CD14-positive monocyte (primary cell): ENCODE measurements at places on chromosomes 7 and 10.

- H3K27ac ChIP-seq: no peak overlapping the region
- no peaks in the 10 kb centered on the region for H3K36me3 ChIP-seq
- no peak overlapping the region for H3K4me3 ChIP-seq
- no peaks in the 10 kb centered on the region for H3K4me1 ChIP-seq
- no peak for DNase-seq
Measured at GRCh38 chr7:154620141-154620755, 382.7 kb downstream of the PAXIP1 start.

- no peaks in the 10 kb centered on the region for H3K27me3 ChIP-seq
- no peaks in the 10 kb centered on the region for H3K36me3 ChIP-seq
- peak; percentile 45 for DNase-seq
- no peaks in the 10 kb centered on the region for H3K4me1 ChIP-seq
- no peak overlapping the region for H3K27ac ChIP-seq
Measured at GRCh38 chr10:31083765-31084184, 52.1 kb upstream of the ZNF438 start.

GRCh38 chr10:104054430-104054829 lies 31.2 kb downstream of the COL17A1 start:
- H3K27ac ChIP-seq: no peak overlapping the region
- H3K4me3 ChIP-seq: no peak overlapping the region

DNA sequence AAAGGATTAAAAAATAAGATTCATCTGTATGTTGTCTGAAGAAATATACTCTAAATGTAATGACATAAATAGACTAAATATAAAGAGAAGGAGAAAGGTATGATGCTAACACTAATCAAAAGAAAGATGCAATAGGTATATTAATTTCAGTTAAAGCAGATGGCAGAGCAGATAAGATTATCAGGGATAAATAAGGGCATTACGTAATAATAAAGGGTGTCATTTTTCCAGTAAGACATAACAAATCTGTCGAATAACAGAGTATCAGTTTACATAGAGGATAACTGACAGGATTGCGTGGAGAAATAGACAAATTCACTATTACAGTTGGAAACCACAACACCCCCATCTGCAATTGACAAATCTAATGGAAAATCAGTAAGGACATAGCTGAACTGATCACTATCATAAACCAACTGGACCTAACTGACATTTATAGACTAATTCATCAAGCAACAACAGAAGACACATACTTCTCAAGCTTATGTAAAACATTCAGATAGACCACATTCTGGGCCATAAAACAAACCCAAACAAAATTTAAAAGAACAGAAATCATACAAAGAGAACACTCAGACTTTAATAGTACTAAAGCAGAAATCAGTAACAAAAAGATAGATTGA lies 384.1 kb upstream of the COBL start:
- no peaks in the 10 kb centered on the region for H3K36me3 ChIP-seq
- no peaks in the 10 kb centered on the region for H3K4me1 ChIP-seq
- H3K27ac ChIP-seq: no peak overlapping the region
- H3K4me3 ChIP-seq: no peak overlapping the region

- DNase-seq: no peak
- H3K27ac ChIP-seq: no peak overlapping the region
- no peaks in the 10 kb centered on the region for H3K36me3 ChIP-seq
- H3K27me3 ChIP-seq: no peaks in the 10 kb centered on the region
- no peak overlapping the region for H3K4me3 ChIP-seq
- H3K4me1 ChIP-seq: no peaks in the 10 kb centered on the region
Measured at GRCh38 chr10:84176836-84177474, 3.4 kb downstream of the GPR15LG start.

DNA sequence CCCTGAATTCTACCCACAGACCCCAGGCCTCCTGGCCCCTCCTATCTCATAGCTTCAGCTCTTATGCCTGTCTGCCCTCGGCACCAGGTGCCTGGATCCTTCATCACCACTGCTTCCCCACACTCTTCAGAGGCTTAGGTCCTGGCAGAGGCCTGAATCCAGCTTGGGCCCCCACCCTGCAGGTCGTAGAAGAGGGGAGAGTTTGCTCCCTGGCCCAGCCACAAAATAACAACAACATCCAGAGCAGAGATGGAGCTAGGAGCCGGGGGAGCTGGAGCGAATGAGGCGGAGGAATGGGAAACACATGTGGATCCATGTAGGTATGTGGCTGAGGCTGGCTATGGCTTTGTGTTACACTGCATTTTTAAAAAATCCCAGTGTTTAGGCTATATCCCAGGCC lies 7.8 kb upstream of the OPN4 start:
- no peak overlapping the region for H3K27ac ChIP-seq
- no peaks in the 10 kb centered on the region for H3K27me3 ChIP-seq
- H3K4me3 ChIP-seq: no peak overlapping the region
- H3K36me3 ChIP-seq: no peaks in the 10 kb centered on the region

GRCh38 chr7:264541-265191 lies 25.3 kb upstream of the FOXL3 start:
- DNase-seq: no peak
- peaks cover 15% of the 10 kb centered on the region for H3K4me1 ChIP-seq
- peak overlapping the region; percentile 46 for H3K27ac ChIP-seq
- H3K36me3 ChIP-seq: peaks cover 11% of the 10 kb centered on the region
- H3K27me3 ChIP-seq: no peaks in the 10 kb centered on the region

DNA sequence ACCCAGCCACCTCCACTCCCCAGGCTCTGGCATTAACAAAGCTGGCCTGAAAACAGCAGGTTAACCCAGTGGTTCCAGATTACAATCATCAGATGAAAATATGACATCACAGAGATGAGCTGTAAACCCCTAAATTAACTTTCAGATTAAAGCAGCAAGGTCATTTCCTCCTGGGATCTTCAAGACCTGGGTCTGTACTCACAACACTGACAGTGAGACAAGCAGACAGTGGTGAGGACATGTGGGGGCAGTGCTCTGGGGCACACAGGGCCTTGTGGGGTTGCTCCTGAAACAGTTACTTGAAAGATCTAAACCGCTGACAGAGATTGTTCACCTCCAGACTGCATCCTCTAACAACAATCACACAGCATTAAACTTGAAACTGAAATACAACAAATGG lies 134.1 kb downstream of the ZNF438 start:
- no peak for DNase-seq
- H3K4me1 ChIP-seq: peaks cover 3% of the 10 kb centered on the region
- H3K27me3 ChIP-seq: no peaks in the 10 kb centered on the region
- peak overlapping the region; percentile 71 for H3K27ac ChIP-seq

DNA sequence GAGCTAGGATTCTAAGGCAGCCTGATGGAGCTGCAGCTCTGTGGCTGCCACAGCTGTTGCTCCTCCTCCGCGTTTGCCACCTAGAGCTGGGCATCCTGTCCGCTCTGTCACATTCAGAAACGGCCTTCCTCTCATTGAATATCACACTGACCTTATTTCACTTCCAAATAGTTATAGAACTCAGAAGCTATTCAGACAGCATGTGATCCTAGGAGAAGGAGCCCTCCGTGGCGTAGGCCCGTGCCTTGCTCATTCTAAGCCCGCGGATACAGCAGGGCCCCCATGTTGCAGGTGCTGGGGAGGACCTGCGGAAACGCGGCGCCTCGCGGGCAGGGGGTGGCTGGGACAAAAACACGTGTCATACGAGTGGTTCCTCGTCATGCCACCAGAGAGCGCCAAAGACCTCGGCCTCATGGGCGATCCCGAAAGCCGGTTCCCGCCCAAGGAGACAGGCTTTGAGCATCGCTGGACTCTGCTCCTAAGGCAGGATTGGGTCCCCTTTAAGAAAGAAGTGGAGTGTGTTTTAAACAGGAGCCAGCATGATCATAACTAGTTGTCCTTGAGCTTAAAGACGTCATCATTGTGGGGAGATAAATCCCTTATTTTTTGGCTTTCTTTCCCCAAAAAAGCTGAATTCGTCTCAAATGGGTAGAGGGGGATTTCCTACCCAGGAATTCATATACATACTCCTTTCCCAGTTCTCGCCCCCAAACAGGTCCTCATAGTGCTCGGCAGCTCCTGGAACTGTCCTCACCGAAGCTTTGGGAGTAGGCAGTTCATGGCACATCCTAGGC lies 17.9 kb upstream of the FIGNL1 start:
- H3K4me1 ChIP-seq: peaks cover 7% of the 10 kb centered on the region
- no peak overlapping the region for H3K4me3 ChIP-seq
- DNase-seq: peak; percentile 58
- H3K27me3 ChIP-seq: no peaks in the 10 kb centered on the region
- H3K27ac ChIP-seq: no peak overlapping the region

DNA sequence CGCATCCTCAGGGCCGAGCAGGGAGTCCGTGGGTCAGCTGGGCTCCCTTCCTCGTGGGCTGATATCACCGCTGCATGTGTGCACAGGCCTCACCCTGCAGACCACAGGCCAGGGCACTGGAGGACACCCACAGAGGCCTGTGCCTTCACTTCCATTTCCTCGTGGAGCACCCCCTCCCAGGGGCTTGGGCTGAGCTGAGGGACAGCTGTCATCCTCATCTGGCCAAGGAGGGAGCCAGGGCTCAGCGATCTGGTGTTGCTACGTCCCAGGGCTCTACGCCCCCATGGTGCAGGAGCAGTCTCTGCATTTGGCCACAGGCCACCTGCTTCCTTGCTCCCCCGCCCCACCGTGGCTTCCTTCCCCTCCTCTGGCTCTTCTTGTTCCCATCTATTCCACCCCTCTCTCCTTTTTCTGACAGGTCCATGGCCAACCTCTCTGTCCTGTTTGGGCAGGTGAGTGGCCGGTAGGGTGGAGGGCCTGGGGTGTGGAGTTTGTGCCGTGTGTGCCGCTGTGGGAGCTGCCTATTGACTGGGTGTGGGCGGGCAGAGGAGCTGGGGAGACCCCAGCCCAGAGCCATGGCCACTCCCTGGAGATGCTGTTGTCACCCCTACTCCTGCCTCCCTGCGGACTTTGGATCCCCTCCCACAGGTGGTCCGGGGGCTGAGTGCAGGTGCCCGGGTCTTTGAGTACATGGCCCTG lies 8.3 kb upstream of the ASIC3 start:
- no peak overlapping the region for H3K4me3 ChIP-seq
- DNase-seq: peak; percentile 17
- H3K27me3 ChIP-seq: no peaks in the 10 kb centered on the region
- peaks cover 15% of the 10 kb centered on the region for H3K4me1 ChIP-seq
